ENCODE measurements at places on chromosomes 13 and 19. TPM values are rescaled to one million over a fixed set of nuclear protein-coding genes. Genes with fewer than 3 reads are reported as not detected.

The PINLYP gene
- 5.3 TPM for total RNA-seq

The GJA3 gene
- 0.16 TPM for total RNA-seq

The C1QTNF9 gene
- not detected for total RNA-seq

The ATP4A gene
- total RNA-seq, result not detected

The PCDH8 gene
- not detected for total RNA-seq

The ZNF442 gene
- 0.26 TPM for total RNA-seq

The SMIM44 gene
- not detected for total RNA-seq

The SLC6A16 gene
- total RNA-seq, result not detected

The WDR62 gene
- 1.0 TPM for total RNA-seq

The ENOX1 gene
- 2.8 TPM for total RNA-seq

The DMWD gene
- 32.5 TPM for total RNA-seq

The TIMM29 gene
- total RNA-seq, result 47.7 TPM

The ZSCAN4 gene
- total RNA-seq, result not detected

The FAM216B gene
- 0.16 TPM for total RNA-seq

The POU2F2 gene
- total RNA-seq, result 5.0 TPM

The PROZ gene
- not detected for total RNA-seq

The ANKLE1 gene
- total RNA-seq, result 0.96 TPM

The CEBPG gene
- 26.0 TPM for total RNA-seq

The ZNF93 gene
- 9.1 TPM for total RNA-seq

The CYP4F3 gene
- 0.13 TPM for total RNA-seq

The ZNF534 gene
- not detected for total RNA-seq

The ARL11 gene
- not detected for total RNA-seq

The SGCG gene
- total RNA-seq, result 4.3 TPM

The CFD gene
- total RNA-seq, result 0.91 TPM

The ACP5 gene
- total RNA-seq, result 1.9 TPM

The KLK15 gene
- total RNA-seq, result not detected

The USHBP1 gene
- not detected for total RNA-seq

The ARHGAP33 gene
- 3.2 TPM for total RNA-seq

The PRSS57 gene
- not detected for total RNA-seq

The AZU1 gene
- not detected for total RNA-seq

The CEACAM6 gene
- not detected for total RNA-seq

The ATP7B gene
- 3.1 TPM for total RNA-seq

The CARD8 gene
- total RNA-seq, result 6.3 TPM

The KIR3DL1 gene
- not detected for total RNA-seq

The TMEM238 gene
- 0.39 TPM for total RNA-seq

The CYP4F2 gene
- not detected for total RNA-seq

The WDR88 gene
- total RNA-seq, result not detected

The PCDH9 gene
- 8.7 TPM for total RNA-seq

The KLK6 gene
- total RNA-seq, result not detected
